ENCODE measurements at places on chromosomes 16 and 17.

DNA sequence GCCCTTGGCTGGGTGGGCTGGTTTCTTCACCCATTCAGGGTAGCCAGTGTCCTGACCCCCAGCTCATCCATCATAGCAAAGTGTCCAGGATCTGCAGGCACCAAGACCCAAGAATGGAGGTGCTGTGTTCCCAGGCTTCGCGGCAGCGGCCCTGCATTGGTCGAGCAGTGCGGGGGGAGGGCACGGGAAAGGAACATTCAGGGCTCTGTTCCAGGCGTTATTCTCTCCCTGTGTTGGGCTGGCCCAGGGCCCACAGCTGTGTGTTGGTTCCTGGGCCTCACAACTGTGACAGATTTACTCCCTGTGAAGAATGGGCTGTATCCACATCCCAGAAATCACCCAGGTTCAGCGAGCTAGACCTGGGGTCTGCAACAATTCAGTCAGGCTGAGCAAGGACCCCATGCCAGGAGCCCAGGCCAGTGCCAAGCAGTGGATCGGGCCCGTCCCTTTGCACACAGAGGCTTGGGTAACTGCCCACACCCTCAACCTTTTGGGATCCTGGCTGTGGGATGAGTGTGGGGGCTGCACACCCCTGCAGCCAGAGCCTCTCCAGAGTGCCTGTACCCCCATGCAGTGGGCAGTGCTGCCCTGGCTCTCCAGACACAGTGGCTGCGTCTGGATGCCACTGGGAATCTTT, 10.0 kb downstream of the GPT2 start:
- DNase-seq, result no peak

- DNase-seq, result no peak
Measured at GRCh38 chr16:47493381-47494337, 32.5 kb downstream of the PHKB start.

- DNase-seq, result no peak
Measured at GRCh38 chr16:57000271-57001025, 11.1 kb downstream of the NLRC5 start.

- DNase-seq, result no peak
Measured at GRCh38 chr17:69492410-69493071, 78.0 kb downstream of the MAP2K6 start.

DNA sequence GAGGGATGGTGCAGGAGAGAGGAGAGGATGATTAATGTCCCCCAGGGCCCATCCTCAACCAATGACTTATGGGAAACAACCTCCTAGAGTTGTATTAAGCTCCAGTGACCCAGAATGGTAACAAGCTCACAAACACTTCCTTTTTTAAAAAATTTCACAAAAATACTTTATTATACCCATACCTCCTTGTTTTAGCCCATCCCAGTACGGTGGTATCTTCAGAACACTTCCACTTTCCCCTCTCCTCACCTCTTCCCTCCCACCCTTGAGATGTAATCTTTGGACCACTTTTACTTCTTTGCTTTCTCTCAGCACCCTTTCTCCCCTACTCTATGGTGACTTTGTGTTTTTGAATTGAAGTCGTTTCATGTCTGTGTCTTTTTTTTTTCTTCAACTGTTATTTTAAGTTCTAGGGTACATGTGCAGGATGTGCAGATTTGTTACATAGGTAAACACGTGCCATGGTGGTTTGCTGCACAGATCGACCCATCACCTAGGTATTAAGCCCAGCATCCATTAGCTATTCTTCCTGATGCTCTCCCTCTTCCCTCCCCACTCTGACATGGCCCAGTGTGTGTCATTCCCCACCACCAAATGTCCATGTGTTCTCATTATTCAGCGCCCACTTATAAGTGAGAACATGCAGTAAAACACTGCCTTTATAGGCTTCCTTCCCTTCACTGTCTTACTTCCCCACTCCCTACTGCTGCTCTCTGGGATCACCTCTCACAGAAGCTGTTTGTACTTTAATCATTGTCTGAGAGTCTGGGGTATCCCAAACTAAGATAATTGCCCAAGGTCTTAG, 124.5 kb downstream of the PRKCB start:
- DNase-seq, result no peak

GRCh38 chr16:86516623-86517003, 6.3 kb downstream of the FOXF1 start:
- no peak for DNase-seq

DNA sequence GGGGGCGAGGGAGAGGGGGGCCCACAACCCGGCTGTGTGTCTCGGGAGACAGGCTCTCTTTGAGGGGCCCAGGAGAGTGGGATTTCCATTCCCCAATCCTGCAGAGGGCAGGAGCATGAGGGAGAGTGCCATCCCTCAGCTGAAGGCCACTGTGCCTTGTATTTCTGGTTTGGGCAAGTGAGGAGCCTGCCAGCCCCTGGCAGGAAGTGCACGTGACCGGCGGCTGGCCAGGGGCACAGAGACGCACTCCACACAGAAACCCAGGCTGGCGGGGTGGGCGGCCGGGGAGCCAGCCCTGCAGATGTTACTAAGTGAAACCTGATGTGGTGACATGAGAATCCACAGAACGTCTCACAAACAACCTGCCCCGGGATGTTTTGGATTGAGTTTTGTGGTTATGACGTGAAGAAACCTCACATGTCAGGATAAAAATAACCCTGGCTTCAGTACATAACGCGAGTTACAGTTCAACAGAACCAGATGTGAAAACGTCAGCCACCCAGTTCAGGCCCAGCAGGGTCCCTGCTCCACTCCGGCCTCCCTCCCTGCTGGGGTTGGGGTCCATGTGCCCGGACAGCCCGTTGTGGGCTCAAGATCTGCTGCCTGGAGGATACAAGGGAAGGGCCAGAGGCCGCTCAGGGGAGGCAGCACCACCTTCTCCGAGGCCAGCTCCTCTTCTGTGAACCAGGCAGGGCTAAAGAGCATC, 51.7 kb upstream of the MTSS2 start:
- no peak for DNase-seq

DNA sequence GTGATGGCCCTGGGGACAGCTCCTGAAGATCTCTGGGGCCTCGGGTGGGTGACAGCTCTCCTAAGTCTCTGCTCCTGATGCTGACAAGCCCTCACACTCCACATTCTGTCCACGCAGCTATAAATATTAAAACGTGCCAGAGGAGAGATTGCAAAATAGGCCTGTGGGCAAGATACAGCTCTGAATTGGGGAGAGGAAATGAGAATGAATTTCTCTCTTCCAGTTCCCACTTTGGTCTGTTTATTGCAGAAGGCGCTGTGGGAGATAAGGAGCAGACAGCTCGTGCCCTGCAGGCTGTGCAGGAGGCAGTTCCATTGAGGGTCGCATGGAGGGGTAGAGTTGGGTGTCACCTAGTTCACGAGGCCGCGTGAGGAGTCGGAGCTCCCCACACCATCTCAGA, 87.5 kb upstream of the SDK2 start:
- no peak for DNase-seq

DNA sequence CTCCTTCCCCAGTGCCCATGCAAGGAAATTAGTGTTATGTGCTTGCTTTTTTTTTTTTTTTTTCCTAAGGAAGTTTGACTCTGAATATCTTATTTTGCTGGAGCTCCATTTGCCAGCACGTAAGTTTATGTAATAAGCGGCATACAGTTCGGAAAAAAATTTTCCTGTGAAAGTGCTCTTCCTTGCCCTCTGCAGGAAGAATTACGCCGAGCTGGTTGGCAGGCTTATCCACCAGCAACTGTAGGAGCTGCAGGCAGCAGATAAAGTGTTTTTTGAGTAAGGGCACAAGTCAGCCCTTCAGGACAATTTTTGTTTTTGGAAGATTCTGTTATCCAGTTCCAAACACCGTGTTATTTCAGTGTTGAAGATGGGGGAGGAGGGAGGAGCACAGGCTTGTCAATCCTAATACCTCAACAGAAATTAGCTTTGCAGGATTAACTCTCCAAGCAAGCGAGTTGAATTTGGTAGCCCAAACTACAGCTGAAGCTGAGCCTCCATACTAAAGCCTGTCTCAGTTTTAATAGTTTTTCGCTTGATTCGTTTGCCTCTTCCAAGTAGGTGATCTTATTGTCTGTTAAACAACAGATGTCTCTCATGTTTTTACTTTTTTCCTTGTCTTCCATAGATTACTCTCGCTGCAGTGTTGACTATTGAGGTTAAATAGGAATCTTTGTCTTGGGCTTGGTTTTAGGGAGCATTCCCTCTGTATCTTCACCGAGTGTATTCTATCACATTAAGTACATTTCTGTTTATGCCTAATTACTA, 1.1 kb downstream of the SPECC1 start:
- no peak for DNase-seq

DNA sequence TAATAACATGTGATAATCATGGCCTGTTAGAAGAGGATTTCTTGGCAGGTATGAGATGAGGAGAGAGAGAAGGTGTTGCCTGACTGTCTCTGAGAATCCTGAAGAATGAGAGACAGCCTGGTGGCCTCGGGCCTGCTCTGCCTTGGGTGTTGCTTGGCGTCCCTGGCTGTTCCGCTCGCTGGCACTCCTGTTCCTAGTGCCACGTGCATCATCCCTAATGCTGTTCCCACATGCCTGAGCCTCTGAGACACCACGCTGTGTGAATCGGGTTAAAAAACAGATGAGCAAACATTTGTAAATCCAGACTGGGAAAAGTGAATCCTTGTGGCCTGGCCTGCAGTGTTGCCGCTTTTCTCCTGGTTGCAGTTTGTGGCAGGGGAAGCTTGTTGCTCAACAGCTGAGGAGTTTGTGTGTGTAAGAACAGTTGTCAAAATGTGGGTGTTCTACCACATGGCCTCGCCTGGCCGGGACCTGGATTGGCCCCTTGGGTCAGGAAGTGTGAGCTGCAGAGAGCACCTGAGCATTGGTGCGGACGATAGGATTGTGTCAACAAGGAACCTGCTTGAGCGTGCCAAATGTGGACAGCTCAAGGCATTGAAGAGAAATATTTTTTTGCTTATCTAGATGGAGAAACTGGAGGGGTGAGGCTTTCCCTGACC, 22.0 kb downstream of the UBN1 start:
- no peak for DNase-seq
